CD4-positive, alpha-beta T cell treated with Interferon alpha-2 for 1 hour (primary cell): ENCODE measurements at places on chromosomes 2 and 18.

- DNase-seq = no peak
Measured at GRCh38 chr2:31956312-31956711, 54.5 kb downstream of the MEMO1 start.

- no peak for DNase-seq
Measured at GRCh38 chr18:5158172-5158571, 38.9 kb downstream of the AKAIN1 start.

GRCh38 chr2:220168891-220169546, 541.6 kb downstream of the SLC4A3 start:
- DNase-seq = no peak

DNA sequence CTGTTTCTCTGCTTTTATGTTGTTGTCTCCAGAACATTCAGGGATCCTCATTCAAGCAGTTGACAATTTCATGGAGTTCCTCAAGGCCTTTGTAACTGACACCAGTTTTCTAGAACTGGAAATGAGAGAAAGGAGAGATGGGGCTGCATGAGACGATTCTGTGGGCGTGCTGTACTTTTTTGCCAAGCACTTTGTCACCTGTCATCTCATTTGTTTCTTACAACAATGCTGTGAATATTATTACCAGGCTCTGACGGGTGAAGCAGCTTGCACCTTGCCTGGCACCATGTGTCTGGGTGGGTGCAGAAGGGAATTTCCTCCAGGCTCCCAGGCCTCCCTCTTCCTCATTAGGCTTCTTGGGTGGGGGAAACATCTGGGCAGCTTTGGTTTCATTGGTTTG, 22.2 kb upstream of the ATOH8 start:
- DNase-seq = no peak

GRCh38 chr2:111160758-111161157, 40.0 kb downstream of the BCL2L11 start:
- DNase-seq = no peak

GRCh38 chr18:3966246-3966641, 488.9 kb downstream of the DLGAP1 start:
- no peak for DNase-seq

GRCh38 chr2:180473456-180473855, 466.4 kb upstream of the CWC22 start:
- DNase-seq = no peak

DNA sequence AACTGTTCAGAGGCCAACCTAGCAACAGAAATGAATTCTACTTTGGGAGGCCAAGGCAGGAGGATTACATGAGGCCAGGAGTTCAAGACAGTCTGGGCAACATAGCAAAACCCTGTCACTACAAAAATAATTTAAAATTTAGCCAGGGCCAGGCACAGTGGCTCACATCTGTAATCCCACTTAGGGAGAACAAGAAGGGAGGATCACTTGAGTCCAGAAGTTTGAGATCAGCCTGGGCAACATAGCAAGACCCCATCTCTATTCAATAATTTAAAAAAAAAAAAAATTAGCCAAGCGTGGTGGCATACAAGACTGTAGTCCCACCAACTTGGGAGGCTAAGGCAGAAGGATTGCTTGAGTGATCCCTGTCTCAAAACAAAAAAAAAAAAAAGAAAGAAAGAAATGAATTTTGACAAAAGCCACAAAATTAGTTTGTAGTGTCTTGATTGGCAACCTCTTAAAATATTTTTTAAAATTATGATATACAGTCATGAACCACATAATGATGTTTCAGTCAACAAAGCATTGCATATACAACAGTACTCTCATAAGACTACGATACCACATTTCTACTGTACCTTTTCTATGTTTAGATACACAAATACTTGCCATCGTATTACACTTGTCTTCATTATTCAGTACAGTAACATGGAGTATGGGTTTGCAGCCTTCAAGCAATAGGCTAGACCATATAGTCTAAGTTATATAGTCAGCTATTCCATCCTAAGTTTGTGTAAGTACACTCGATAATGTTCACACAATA, 130.7 kb downstream of the ZFP36L2 start:
- no peak for DNase-seq

DNA sequence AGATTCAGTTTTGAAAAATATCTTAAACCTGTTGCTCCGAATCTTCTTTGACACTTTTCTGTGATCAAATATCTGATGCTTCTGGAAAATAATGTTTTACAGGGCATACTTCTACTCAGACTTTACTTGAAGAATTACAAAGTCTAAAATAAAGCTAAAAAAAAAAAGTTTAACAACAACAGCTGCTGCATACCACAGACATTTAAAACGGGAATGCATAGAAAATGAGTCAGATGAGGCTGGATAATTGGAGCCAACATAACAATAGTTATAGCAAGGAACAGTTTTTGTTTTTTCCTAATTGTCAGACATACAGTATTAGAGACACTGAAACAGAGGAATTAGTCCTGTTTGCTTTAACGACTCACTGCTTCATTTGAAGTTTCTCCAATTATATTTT, 1090.2 kb downstream of the SUCLG1 start:
- DNase-seq = no peak

GRCh38 chr2:170434900-170435621, 257.1 kb downstream of the MYO3B start:
- DNase-seq = peak; percentile 36

DNA sequence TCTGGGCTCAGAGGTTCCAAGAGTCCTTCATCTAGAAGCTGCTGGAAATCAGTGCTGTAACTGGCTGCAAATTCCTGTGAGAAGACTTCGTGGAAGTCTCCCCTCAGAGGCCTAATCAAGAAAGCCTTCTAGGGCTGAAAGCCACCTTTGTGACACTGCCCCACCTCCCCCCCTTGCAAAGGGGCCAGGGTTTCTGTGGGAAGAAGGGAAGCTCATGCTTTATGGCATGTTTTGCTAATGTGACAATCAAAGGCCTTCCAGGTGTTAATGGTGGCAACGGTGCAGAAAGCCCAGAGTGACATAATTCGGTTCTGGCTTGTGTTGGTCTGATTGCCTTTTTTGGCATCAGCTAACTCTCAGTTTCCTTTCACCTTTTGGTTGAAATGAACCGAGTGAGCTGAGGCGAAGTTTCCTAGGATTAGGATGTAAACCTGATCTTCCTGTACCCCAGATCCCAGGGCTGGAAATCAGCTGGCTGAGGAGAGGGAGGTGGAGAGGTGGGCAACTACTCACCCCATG, 126.9 kb upstream of the TRIB2 start:
- DNase-seq = no peak

- DNase-seq = peak; percentile 22
Measured at GRCh38 chr18:49178736-49179135, 228.0 kb upstream of the SMAD7 start.

GRCh38 chr2:600542-601386, 76.4 kb downstream of the TMEM18 start:
- DNase-seq = no peak

GRCh38 chr2:134240061-134240460, 13.8 kb upstream of the MGAT5 start:
- no peak for DNase-seq

DNA sequence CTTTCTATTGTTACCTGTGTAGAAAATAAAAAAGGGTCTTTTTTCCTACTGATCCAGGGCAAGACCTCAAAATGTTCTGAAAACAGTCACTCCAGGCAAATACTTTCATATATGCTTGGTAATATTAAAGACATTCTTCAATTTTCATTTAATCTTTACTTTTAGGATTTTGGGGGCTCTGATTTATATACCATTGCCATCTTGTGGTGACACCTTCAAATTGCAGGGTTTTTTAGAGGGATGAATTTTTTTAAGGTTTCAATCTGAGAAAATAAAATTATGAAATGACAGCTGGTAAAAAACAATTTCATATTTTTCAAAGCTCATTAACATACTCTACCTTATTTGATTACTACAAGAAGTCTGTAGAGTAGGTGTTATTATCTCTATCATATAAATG, 26.8 kb downstream of the MAPK4 start:
- DNase-seq = no peak

DNA sequence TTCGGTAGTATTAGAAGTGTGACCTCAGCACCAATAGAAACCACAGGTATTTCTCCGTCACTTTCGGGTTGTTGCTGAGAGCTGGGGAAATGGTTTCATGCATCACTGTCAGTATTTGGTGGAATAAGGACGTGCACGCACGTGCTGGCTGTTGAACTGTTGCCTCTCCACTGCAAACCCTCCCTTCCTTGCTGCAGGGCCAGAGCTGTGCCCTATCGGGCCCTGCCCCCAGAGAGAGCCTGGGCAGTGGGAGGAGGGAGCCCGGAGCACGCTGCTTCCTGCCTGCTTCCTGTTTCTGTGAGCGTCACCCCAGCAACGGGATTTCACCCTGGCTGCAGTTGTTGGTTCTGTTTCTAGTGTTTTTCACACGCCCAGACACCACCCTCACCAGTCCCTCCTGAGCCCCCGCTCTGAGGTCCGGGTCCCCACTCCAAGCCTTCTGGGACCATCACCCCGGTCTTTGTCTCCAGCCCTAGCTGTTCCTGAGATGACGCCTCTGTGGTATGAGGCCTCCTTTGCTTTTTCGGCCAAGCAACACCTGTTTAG, 47.4 kb downstream of the LRRFIP1 start:
- DNase-seq = peak; percentile 96

DNA sequence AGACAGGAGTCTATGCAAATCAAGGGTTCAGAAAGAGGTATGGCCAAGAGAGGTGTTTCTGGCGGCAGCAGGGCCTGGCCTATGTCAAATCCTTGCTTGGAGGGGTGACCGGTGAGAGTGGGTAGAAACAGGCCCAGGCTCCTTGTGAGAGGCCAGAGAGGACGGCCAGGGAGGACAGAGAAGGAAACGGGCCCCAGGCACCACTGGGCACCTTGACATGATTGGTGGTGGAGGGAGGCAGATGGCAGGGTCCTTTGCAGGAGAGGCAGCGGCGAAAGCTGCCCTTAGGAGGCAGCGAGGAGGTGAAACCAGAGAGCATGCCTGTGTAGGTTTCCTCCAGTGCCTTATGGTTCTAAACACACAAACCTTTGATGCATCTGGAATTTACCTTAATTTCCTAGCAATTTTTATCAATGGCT, 6.2 kb downstream of the RAMP1 start:
- DNase-seq = no peak

- no peak for DNase-seq
Measured at GRCh38 chr18:13641551-13642439, 84.6 kb downstream of the FAM210A start.

DNA sequence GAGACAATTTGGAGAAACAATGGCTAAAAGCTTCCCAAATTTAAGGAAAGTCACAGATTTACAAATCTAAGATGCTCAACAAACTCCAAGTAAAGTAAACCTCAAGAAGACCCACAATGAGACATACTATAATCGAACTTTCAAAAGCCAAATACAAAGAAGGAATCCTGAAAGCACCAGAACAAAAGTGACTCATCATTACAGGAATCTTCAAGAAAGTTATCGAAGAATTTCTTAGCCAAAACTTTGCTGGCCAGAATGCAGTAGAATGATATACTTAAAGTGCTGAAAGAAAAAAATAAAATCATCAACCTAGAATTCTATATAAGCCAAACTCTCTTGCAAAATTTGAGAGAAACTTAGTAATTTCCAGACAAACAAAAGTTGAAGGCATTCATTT, 106.5 kb upstream of the TMEM200C start:
- no peak for DNase-seq

GRCh38 chr18:35075132-35075531, 33.9 kb downstream of the MAPRE2 start:
- DNase-seq = no peak

DNA sequence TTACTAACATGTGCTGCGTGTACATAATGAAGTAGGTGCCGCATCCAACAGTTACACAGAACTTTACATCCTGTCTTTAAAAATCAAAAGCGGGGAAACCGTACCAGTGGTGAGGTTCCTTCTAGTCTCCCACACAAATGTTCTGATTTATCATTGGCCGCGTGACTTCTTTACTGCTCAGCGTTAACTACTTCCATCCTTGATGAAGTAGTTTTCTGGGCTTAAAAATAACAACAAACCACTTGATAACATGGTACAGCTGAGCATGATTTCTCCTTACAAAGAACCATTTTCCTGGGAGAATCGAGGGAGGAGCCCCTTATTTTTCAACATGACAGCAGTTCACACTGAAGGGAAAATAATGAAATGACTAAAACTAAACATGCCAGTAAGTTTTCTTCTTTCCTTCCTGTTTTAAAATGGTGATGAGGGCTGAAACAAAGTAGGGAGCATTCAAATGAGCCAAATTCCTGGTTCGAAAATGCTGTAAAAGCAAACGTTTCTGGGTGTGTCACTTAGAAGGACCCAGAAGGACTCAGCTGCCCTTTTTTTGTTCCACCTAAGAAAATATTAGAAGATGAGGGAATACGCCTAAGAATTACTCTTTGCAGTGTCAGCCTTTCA, 9.9 kb downstream of the EMILIN2 start:
- DNase-seq = no peak

DNA sequence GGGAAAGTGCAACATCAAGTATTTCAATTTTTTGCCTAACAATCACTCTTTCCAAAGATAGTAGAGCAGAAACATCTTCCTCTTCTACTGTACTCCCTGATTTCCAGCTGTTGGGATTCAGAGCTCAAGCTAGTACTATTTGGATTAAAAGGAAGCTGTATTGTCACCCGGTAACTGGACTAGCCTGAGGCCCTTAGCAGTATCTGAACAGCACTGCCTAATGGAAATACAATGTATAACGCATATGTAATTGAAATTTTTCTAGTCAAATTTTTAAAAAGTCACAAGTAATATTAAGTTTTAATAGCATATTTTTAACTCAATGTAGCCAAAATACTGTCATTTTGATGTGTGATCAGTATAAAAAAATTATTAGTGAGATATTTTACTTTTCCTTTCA, 86.2 kb downstream of the COX7A2L start:
- DNase-seq = no peak

DNA sequence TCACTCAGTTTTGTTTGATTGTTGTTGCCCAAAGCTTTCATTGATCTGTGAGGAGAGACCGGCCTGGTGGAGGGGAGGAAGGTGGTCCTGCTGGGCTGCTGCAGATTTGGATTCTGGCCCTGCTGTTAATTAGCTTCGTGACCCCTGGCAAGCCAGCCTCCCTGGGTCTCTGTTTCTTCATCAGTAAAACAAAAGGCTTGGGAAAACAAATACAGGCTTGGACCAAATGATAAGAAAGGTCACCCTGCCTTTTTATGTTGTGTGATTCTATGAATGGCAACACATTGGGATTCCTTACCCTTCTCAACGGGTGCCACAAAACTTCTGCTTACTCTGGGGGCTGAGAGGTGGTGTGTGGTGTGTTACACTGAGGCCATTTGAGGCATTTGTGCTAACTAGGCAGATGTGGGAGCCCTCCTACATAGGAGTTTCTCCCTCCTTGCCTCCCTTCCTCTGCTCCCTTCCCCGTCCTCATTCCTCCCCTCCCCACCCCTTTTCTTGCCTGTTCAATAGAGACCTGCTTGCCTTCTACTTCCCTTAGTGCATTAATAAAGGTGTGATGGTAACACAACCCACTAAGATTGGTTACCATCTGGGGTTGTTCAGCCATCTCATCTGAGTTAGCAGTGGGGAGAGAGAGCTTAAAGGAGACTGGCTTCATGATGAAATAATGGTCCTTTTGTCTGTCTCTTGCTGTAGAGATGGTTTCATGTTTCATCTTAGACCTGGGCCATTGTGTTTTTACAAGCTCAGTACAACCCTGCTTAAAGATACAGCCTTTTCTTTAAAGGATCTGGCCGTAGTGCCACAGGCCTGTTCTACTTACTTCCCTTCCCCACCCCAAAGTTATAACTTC, 96.2 kb downstream of the TANC1 start:
- DNase-seq = no peak
